ENCODE measurements at places on chromosomes 6 and 20.

DNA sequence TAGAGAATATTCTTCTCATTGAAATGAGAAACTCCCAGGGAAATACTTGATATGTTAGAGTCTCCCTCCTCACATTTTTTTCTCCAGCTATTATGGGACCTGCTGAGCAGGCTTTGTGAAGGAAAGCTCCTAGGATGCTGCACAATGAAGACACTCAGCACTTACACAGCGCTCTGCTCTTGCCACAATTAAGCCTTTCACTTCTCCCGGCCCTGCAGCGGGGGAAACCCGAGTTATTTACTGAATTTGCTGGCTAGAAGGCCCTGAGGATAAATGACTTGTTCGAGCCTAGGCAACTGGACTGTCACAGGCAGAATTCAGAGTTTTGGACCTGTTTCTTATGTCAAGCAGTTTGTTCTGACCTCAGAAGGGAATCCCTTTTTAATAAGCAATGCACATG, 102.0 kb downstream of the MAP3K7 start:
- DNase-seq: no peak

- DNase-seq: peak; percentile 80
Observed at GRCh38 chr20:44738813-44739477, 6.7 kb upstream of the KCNK15 start.

- DNase-seq: peak; percentile 63
Observed at GRCh38 chr20:34708621-34709043, 4.5 kb downstream of the TP53INP2 start.

DNA sequence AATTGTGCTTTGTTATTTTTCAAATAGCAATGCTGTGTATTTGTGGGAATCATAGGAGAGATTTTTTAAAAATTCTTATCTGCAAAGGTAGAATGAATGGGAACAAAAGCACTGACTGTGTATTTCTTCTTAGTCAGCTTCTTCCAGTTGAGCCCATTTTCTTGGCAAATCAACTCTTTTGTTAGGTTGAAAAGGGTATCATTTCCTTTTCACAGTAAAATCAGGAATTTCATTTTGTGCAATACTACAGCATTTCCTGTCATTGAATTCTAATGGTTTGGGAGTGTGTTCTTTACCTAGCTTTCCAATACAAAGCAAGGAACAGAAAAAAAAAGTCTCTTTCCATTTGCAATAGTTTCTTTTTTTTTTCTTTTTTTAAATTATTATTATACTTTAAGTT, 19.0 kb upstream of the EXOC2 start:
- DNase-seq: no peak

GRCh38 chr20:13263451-13263850, 42.4 kb downstream of the ISM1 start:
- DNase-seq: no peak

GRCh38 chr6:193180-193579, 99.1 kb upstream of the DUSP22 start:
- no peak for DNase-seq

GRCh38 chr6:31652925-31653724, 664 bp upstream of the BAG6 start:
- peak; percentile 90 for DNase-seq

DNA sequence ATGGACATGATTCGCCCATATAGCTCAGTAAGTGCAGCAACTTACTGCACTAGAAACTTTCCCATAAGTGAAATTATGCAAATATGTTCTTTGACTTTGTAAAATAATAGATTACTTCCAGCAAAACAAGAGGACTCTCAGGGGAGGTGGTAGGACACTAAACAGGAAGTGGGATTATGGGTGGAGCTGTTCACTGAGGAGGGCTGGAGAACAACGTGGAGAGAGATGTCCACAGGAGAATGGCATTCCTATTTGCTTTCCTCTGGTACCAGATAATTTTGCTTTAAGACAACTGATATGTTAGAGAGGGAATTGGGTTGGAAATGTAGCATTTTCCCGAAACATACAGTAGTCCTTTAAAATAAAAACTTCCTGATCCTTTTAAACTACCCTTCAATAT, 3.7 kb downstream of the TPD52L1 start:
- no peak for DNase-seq

DNA sequence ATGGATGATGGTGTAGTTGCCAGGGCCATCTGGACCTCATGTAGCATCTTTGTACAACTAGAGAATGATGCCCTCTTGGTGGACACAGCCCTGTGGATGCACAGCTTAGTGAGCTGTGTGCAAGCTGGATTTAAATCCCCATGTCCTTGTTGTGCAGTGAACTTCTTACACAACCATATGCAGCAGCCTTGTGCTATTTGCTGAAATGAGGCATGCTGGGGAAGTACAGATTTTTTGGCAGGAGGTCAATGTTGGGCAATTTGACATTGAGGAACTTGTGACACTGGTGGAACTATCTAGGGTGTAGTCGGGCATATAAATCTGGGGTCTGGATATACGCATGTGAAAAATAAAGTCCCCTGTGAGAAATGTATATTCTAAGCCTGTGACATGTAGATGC, 5.8 kb upstream of the CDC5L start:
- DNase-seq: no peak

DNA sequence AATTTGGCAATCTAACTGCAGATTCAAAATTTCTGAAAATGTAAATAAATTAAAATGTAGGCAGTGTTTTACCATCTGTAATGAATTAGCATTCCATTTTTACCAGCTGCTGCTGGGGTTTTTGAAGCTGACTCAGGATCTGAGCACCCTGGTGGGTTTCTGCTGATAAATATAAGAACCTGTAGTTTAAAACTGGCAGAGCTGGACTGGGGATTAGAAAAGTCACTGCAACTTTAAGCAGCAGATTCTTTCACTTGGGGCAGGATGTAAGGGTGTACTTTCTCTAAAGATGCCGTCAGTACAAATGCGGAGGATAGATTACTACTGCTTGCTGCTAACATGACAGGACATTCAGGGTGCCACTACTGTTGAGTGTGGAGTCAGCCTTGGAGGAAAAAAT, 341.8 kb downstream of the CDKAL1 start:
- no peak for DNase-seq

- DNase-seq: no peak
Observed at GRCh38 chr20:7981374-7981773, 38.2 kb downstream of the TMX4 start.

All from germinal center (tissue), 1 donor.